ENCODE measurements at places on chromosomes 6 and 20.

GRCh38 chr6:140459209-140459608 is 1084.8 kb upstream of the CITED2 start:
- no peak for DNase-seq

DNA sequence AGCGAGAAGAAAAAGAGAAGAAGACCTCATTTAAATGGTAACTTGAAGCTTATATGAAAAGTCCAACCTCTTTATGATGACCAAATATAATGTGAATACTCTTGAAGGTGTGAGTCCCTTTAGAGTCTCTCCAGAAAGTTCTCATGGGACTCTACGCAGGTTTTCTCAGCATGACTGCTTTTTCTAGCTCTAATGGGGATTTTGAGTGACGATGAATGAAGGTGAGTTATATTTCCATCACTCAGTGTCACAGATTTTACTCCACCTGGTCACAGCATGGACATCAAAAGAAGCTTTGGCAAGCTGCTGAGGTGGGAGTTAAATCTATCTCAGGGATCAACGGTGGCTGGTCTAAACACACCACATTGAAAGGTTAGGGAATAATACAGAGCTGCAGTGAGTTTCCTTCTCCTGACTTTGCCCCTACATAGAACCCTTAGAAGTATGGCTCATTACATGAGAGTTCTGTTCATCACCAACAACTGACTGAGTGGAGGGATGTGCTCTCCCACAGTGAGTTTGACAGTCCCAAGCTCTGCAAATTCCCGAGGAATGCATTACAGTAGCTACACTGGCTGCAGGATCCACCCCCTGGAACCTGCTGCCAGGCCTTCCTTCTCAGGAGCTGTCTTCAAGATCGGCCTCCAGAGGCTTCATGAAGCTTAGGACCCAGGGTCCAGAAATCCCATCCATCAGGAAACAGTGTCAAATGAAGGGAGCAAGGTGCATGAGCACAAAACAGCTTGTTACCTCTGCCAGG is 126.8 kb downstream of the FOXC1 start:
- no peak for DNase-seq

GRCh38 chr6:29011276-29011734 is 6.2 kb upstream of the ZNF311 start:
- DNase-seq, result peak; percentile 87

GRCh38 chr20:39309458-39309857 is 347.3 kb downstream of the DHX35 start:
- no peak for DNase-seq

DNA sequence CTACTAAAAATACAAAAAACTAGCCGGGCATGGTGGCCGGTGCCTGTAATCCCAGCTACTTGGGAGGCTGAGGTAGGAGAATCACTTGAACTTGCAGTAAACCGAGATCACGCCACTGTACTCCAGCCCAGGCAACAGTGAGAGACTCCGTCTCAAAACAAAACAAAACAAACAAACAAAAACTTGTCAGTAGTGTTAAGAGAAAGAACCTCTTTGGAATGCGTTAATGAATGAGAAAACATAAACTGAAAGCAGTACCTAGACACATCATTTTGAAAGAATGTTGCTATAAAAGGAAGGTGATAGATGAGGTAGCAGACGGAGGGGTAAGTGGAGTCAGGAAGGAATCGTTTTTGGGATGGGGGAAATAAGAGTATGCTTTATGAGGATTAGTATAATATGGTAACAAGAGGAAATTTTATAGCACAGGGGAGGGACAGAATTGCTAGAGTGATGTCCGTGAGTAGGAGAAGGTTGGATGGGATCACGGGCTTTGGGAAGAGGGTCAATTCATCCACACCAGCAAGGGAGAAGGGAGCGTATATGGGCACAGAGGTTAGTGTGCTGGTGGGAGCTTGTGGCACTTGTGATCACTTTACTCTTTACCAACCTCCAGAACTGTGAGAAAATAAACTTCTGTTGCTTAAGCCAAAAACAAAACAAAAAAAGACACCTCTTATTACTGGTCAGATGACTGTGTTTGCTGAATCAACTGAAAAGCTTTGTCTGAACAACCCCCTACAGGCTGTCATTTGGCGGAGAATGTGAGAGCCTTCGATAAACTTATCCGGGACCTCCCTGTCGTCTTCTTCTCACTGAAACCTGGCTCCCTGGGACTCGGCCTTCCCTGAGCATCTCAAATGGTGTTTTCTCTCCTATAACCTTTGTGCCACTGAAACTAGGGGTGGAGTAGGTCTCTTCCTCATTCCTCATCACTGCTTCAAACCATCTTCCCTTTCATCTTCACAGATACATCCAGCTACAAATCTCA is 48.9 kb upstream of the TFAP2A start:
- DNase-seq, result no peak

DNA sequence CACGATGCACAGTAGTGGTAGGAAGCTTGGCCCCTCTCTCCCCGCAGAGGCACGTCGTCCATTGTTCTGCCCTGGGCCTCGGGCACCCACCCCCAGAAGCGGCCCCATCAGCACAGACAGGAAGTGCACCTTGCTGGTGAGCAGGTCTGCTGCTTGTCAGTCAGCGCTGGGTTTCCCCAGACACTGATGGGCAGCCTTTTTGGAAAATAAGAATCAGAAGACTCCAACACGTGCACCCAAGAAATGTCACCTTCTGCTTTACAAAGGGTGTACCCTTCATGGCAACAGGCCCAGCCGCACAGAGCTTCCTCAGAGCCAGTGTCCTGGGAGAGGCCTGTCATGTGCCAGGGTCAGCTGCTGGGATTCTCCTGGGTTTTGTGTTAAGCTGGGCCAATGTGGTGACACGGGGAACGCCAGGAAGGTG is 34.7 kb upstream of the IRF4 start:
- DNase-seq, result no peak

- no peak for DNase-seq
These were observed 146.2 kb downstream of the COL21A1 start for GRCh38 chr6:56101141-56101553.

GRCh38 chr20:23415555-23415954 is 5.7 kb downstream of the NAPB start:
- DNase-seq, result no peak

- no peak for DNase-seq
These were observed 60.1 kb downstream of the SLX4IP start for GRCh38 chr20:10495173-10495572.

GRCh38 chr6:3001773-3002293 is 2.1 kb downstream of the NQO2 start:
- peak; percentile 33 for DNase-seq

DNA sequence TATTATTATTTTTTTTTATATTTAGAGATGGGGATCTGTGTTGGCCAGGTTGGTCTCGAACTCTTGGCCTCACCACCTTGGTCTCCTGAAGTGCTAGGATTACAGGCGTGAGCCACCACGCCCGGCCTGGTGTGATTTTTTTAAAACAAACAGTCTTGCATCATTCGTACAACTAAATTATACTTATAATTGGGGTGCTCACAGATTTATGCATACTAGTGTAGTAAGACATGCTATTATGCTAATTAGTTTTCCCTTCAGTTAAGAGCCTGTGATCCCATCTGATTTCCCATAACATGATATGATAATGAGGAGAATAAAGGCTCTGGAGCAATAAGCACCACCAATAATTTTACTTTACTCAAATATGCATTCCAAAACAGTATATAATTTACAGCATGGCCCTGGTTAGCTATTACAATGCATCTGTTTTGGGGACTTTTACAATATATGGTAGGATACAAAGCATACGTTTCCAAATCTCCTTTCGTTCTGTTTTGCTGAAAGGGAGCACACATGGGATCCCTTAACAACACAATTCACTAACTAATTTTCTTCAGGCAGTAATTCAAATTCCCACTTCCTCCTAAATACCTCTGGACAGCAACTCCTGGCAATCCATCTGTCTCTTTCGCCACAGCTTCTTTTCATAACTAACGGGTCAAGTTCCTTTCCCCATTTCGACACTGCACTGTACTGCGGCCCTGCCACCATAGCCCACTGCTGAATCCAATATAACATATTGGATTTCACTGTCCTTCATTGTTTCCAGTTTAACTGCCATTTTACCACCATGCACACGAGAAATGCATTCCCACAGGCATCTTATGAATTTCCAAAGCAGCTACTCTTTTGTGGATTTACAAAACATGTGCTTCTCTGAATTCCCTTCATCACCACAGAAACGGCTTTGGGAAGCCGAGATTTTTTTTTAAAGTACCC is 1.7 kb downstream of the NUDT3 start:
- DNase-seq, result peak; percentile 63

- no peak for DNase-seq
These were observed 62.9 kb downstream of the EFHC1 start for GRCh38 chr6:52482903-52483670.

- DNase-seq, result no peak
These were observed 29.9 kb downstream of the HSF2 start for GRCh38 chr6:122429323-122429722.

GRCh38 chr6:162219266-162219665 is 508.3 kb downstream of the PRKN start:
- DNase-seq, result no peak

DNA sequence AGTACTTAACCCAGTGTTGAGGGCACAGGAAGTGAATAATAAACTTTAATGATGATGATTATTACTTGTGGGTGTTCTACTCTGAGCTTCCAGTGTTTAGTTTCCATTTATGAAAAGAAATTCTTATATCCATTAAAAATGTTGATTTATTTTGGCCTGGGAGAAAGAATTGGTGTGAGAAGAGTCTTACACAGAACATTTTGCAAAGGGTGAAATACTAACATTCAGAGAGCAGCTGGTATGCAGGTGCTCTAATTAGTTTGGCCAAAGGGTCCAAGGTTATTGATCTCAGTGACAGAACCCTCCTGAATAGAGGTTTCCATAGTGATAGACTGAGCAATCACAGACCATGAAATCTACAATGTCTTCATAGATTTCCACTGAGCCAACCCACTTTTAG is 4.4 kb downstream of the OSER1 start:
- DNase-seq, result no peak

- DNase-seq, result no peak
These were observed 344.7 kb downstream of the CDH26 start for GRCh38 chr20:60302875-60303274.

- DNase-seq, result no peak
These were observed 18.9 kb upstream of the ROS1 start for GRCh38 chr6:117444600-117444999.

DNA sequence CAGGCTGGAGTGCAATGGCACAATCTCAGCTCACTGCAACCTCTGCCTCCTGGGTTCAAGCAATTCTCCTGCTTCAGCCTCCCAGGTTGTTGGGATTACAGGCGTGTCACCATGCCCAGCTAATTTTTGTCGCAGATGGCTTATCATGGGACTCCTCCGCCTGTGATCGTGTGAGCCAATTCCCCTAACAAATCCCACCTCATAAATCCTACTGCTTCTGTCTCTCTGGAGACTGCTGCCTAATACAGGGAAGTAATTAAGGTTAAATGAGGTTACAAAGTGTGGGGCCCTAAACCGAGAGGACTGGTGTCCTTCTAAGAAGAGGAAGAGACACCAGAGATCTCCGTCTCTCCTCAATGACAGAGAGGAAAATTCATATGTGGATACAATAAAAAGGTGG is 52.0 kb downstream of the TRPC4AP start:
- no peak for DNase-seq

Measured in NCI-H524 (cell line).